NCI-H187 treated with DMSO at 0.1 percent for 48 hours (cell line): ENCODE measurements at places on chromosomes 5 and 9.

- no peak for DNase-seq
Observed at GRCh38 chr9:136606687-136607333, 55.9 kb upstream of the EGFL7 start.

DNA sequence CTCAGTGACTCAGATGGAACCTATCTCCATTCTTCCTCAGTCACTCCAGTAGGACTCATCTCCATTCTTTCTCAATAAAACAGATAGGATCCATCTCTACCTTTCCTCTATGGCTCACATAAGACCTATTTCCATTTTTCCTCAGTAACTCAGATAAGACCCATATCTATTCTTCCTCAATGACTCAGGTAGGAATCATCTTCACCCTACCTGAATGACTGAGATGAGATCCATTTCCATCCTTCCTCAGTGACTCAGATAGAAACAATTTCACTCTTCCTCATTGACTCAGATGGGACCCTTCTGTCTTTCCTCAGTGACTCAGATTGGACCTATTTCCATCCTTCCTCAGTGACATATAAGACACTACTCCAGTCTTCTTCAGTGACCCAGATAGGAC lies 165.1 kb downstream of the FBXO4 start:
- DNase-seq: no peak

GRCh38 chr5:7088849-7089248 lies 307.1 kb upstream of the ADCY2 start:
- no peak for DNase-seq

GRCh38 chr9:124468061-124468740 lies 17.9 kb downstream of the ADGRD2 start:
- no peak for DNase-seq

GRCh38 chr5:122262103-122262502 lies 49.9 kb upstream of the SNCAIP start:
- no peak for DNase-seq

DNA sequence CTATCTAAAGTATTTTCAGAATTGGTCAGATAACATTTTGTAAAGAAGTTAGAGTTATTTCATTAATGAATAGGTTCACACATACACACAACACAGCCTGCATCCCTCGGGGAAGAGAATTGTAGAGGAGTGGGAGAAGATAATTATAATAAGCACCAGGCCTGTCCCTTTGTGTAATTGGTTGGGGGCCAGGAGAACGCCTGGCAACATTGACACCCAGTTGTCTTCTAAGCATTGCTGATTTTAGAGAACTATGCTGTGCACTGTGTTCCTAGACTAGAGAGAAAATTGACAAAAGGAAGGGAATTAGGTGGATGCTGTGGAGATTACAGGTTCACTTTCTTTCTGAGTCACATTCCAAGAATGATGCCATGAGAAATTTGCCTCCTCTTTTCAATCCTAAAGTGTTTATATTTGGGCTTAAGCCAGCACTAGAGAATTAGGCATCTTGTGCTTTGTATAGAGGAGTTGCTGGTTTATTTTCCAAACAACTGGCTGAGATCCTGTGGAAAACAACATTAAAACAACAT lies 247.6 kb downstream of the COX7C start:
- no peak for DNase-seq

DNA sequence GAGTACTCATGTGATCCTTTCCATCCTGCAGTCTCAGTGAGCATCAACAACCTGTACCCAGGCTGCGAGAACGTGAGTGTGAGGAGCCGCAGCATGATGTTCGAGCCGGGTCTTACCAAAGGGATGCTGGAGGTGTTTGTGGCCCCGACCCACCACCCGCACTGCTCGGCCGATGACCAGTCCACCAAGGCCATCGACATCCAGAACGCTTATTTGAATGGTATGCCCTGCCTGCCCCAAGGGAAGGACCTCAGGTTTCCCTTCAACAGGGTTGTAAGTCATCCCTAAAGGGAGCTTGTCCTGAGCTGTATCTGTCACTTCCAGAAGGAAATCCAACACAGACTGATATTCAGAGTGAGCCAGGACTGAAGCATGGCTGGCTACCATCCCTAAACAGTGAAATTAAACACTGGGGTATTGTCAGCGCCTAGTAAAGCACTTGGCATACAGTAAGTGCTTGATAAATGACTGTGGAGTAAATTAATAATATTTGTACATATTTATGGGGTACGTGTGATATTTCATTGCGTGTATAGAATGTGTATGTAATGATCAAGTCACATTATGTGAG lies 39.3 kb upstream of the CTSL start:
- DNase-seq: no peak

GRCh38 chr9:137130176-137130755 lies 8.7 kb upstream of the GRIN1 start:
- DNase-seq: no peak

- DNase-seq: no peak
Observed at GRCh38 chr5:66596636-66597182, 516 bp downstream of the MAST4 start.

DNA sequence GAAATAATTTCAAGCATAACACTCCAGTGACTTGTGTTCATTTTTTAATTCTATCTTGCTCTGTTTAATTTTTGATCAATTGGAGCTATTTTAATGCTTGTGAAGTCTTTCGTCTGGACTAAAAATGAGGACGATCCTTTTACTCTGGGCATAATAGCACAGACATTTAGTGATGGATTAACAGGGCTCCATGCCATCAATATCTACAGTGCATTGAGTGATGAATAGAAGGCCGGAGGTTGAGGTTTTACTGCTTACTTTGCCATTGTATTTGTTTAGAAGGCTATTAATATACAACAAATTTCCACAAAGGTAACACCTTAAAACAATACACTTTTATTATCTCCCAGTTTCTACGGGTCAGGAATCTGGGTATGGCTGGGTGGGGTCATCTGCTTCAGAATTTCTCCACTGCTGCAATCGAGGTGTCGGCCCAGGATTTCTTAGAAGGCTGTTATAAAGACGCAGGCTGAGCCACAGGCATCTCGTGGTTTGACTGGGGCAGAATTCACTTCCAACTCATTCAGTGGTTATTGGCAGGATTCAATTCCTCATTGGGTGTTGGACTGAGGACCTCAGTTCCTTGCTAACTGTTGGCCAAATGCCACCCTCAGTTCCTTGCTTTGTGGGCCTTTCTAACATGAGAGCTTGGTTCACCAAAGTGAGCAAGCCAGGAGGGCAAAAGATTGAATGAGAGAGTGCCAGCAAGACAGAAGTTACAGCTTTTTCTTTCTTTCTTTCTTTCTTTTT lies 265.4 kb upstream of the VLDLR start:
- DNase-seq: no peak

GRCh38 chr9:130846487-130847305 lies 11.6 kb downstream of the ABL1 start:
- DNase-seq: no peak

GRCh38 chr5:92429646-92430045 lies 1046.5 kb upstream of the ARRDC3 start:
- DNase-seq: no peak

- DNase-seq: no peak
Observed at GRCh38 chr5:31859096-31859495, 220.2 kb downstream of the PDZD2 start.

- no peak for DNase-seq
Observed at GRCh38 chr5:112581811-112582320, 155.8 kb upstream of the APC start.
